ENCODE measurements at places on chromosomes 6 and 20.
A peak's percentile ranks its signal among the peaks of the same experiment; 100 is the strongest.

DNA sequence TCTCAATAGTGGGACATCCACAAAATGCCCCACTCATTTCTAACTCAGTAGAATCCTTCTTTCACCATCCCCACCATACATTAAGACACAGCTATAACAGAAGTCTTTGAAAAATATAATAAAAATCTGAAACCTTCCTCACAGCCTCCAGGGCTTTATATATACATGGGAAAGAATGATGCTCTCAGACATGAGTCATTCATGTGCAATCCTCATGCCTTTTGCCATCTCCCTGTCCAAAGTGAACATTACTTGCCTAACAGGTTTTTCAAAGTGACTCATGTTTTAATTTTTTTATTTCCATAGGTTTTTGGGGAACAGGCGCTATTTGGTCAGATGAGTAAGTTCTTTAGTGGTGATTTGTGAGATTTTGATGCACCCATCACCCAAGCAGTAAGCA lies 162.7 kb downstream of the RALGAPA2 start:
- DNase-seq = peak; percentile 89

DNA sequence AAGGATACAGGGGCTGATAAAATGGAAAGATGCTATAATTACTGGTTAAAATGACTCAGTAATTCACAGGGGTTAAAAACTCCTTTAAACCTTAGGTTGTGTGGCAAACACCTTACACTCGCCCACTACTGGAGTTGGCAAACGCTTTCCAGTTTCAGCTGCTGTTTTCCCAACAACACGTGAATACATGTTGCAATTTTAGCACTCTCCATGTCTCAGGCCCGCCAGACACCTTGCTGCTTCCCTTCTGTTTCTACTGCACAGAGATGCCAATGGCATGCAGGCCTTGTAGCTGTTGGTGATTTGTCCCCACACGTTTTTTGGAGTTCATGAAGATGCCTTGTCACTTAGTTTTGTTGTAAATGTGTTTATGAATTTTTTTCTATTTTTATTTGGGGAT lies 5.3 kb upstream of the TTPAL start:
- DNase-seq = no peak

DNA sequence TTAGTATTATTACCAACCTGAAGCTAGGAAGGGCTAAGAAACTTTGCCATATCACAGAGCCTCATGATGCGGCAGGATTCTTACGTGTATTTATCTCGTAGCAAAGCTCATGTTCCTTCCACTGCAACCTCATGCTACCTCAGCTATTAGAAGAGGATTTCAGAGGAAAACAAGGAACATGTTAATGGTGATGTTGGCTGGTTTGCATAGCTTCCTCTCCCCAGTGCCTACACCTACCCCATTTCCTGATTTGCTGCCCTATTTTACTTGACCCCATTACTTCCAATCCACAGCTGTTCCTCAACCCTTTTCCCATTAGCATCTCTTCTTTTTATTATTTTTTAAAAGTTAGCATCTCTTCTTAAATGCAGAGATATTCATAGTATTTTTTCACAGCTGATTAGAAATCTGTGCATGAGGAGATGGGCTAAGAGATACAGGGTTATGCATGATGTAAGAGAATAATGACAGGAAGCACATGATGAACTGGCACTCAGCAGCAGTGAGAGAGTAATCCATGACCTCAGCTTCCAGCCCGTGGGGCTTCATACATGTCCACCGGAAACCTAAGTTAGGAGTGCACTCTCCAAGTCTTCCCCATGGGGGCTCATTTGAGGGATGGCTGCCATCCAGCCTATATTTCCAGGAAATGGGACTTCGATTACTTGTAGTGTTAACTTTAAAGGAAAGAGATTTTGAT lies 106.1 kb upstream of the ASF1A start:
- DNase-seq = no peak

GRCh38 chr20:32709632-32710121 lies 33.6 kb downstream of the COMMD7 start:
- no peak for DNase-seq

- DNase-seq = no peak
Observed at GRCh38 chr6:139693735-139694134, 319.3 kb upstream of the CITED2 start.

- no peak for DNase-seq
Observed at GRCh38 chr20:36491901-36492617, 49.3 kb upstream of the MYL9 start.

- no peak for DNase-seq
Observed at GRCh38 chr6:63615590-63615989, 20.0 kb upstream of the PHF3 start.

- no peak for DNase-seq
Observed at GRCh38 chr6:41530476-41530875, 15.7 kb upstream of the FOXP4 start.

GRCh38 chr6:14102383-14102782 lies 15.2 kb upstream of the CD83 start:
- DNase-seq = no peak

DNA sequence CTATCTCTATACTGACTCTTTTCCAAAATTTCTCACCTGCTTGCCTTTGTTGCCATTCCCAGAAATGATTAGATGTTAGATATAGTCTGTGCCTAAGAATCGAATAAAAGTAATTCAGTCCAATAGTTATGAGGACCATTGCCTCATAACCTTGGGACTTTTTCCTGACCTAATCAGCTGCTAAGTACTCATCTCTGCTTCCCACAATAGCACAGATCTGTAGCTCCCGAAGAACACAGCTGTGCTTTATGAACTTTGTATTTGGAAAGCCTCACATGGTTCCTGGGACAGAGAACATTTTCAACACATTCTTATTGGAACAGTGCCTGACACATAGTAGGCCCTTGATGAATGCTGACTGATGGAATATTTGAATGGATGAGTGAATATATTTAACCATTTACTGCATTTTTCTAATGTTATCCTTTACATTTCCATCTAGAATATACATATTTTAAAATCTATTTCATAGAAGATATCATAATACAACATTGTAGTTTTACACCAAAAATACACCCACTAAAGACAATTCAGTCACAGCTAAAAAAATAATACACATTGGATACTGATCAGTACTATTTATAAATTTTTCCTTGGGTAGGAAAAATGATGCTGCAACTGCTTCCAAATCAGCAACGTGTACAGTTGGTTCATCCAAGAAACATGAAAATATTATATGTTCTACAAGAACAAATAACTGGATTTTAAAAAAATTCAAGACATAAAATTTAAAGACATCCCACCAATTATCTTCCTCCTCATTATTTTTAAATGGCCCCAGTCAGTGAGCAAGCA lies 53.9 kb downstream of the HS3ST5 start:
- no peak for DNase-seq

DNA sequence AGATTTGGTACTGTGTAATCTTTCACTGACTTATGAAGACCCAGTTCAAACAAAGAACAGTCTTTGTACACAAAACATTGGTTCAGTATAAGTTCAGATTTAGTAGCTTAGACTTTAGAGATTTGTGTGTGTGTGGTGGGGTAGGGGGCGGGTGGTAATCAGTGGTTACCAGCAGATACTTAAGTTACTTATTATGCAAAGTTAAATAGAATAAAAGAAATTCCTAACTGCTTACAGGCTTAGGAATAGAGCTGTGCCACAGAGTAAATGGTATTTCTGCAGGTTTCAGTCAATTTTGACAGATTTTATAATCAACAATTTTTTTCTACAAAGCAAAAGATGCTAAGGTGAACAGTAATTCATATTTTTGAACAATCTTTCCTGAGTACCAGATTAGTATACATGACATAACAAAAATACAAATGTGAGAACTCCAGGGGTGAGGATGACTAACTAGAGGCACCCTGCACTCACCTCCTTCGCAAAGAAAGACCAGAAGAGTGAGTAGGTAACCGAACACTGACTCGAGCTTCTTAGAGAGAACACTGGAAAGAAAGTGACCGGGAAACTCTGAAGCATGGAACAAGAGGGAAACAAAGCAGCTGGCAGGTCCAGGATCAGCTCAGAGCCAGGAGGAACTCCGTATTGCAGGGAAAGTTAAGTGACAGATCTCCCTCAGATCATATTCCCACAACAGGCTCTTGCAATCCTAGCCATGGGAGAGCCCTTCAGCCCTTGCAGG lies 560.6 kb downstream of the COL12A1 start:
- no peak for DNase-seq

- no peak for DNase-seq
Observed at GRCh38 chr20:56004611-56005388, 519 bp downstream of the CBLN4 start.

- no peak for DNase-seq
Observed at GRCh38 chr6:68615938-68616337, 19.1 kb upstream of the ADGRB3 start.

DNA sequence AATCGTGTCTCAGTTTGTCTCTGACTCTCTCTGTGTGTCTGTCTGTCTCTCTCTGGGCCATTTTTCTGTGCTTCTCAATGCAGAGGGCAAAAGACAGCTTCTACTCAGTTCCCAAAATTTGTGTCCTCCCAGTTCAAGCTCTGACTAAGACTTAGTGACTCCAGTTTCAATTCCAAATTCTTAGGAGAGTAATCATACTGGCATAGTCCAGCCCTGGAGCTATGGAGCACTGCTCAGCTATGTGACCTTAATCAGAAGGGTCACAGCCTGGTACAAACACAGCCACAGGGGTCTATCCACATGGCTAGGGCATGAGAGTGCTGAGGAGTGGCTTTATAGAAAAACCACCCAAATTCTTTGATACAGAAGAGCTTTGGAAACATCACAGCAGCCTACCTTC lies 91.9 kb downstream of the FOXF2 start:
- peak; percentile 95 for DNase-seq

DNA sequence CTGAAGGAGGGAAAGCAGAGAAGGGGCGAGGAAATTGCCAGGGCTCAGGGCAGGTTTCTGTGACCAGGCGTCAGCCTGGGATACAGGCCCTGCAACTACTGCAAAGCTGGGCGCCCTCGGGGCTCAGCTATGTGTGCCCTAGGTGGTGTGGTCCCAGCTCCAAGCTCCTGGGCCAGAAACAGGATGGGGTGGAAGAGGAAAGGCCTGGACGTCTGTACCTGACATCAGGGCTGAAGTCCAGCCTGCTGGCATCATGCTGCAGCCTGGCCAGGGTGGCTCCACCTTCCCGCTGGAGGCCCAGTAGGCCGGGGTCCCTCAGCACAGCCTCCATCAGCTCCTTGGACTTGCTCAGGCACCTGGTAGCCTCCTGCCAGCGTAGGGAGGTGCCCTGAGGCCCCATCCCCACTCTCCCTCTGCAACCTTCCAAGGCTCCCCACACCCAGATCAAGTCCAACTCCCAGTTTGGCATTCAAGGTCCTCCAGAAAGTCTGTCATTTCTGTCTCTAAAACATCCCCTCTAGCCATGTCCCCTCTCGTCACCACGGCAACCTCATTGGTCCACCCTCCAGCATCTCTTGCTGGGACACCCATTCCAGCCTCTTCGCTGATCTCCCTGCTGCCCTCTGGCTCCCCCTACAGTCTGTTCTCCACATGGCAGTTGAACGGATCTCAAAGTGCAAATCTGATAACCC lies 38.2 kb downstream of the KIAA1755 start:
- no peak for DNase-seq

- DNase-seq = no peak
Observed at GRCh38 chr6:44065443-44066140, 61.7 kb downstream of the MRPL14 start.

- DNase-seq = no peak
Observed at GRCh38 chr6:144285798-144286502, 815 bp downstream of the UTRN start.

GRCh38 chr20:47667086-47667485 lies 118.2 kb downstream of the SULF2 start:
- no peak for DNase-seq

DNA sequence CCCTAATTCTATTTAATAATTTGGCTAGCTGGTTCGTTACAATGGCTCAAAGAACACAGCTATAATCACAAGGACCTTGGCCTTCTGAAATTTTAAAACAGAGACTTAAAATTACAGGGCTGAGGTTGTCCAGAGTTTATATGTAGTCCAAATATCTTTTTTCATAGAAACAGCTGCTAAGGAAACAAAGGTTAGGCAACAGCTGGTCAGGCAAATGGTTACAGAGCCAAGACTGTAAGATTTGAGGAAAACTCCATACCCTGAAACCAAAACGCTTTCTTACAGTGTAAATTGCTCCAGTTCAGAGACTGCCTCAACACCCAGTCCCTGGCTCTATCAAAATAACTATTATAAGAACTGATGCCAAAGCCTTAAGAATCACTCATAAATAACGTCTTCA lies 9.7 kb upstream of the ARHGAP18 start:
- DNase-seq = no peak

DNA sequence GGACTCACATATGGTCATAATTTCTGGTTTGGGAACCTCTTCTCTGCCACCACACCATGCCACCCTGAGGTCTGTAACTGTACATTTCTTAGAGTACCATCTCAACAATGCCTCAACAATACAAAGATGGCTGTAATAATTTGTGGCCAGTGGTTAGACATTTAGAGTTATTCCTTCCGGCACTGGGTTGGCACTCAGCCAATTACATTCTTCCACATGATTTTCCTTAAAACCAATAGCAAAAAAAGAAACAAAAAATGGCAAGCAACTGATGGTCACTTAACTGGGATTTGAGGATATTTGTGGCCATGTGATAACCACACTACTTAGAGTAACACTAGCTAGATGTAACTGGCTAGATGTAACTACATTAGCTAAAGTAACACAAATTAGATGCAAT lies 79.9 kb downstream of the SEL1L2 start:
- DNase-seq = no peak

GRCh38 chr6:26323525-26324294 lies 41.3 kb upstream of the BTN3A2 start:
- no peak for DNase-seq

DNA sequence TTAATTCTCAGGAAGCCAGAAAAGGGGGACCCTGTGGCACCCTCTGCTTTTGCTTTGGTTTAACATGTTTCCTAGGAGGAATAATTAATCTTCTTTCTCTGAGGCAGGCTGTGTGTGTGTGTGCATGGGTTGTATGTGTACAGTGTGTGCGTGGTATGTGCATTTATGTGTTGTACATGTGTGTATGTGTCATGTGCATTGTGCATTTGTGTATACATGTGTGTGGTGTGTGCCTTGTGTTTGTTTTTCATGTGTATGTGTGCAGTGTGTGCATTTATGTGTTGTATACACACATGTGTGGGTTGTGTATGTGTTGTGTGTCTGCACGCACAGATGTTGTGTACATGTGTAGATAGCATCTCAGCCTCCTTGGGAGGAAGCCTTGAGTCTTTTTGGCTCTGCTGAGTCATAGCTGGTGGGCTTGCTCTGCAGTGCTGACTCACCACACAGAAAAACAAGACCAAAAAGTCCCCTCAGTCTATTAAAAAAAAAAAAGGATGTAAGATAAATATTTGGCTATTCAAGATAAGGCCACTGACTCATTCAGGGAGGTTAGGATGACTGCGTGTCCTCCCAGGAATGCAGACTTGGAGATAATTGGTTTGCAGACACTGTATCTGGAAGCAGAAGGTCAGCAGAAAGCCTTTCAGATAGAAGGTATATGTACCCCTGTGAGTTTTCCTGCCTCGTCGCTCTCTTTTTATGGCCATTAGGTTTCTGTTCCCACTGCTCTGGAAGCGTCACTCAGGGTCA lies 58.6 kb downstream of the SYNJ2 start:
- DNase-seq = peak; percentile 95

GRCh38 chr6:56637640-56638039 lies 5.0 kb downstream of the DST start:
- DNase-seq = peak; percentile 74

- no peak for DNase-seq
Observed at GRCh38 chr6:41724586-41725501, 10.6 kb downstream of the TFEB start.
